ENCODE measurements at places on chromosomes 13 and 19.

DNA sequence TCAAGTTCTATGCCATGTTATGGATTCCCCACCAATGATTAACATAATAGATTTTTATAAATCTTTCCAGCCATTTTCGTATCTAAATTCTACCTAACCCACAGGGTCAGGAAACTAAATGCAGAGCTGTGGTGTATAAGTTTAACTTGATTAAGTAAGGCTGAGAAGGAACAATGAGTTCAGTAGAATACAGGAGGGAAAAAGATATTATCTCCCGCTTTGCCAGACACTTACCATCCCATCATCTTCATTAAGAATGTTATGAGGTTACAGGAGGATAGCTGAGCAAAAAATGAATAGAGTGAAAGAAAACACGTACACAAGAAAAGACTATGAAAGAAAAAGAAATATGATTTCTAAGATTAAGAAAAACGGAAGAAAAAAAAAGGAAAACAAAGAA is 27.1 kb downstream of the N4BP2L2 start:
- H3K4me3 ChIP-seq = no peak overlapping the region
- H3K36me3 ChIP-seq = peaks cover 7% of the 10 kb centered on the region
- H3K4me1 ChIP-seq = no peaks in the 10 kb centered on the region

DNA sequence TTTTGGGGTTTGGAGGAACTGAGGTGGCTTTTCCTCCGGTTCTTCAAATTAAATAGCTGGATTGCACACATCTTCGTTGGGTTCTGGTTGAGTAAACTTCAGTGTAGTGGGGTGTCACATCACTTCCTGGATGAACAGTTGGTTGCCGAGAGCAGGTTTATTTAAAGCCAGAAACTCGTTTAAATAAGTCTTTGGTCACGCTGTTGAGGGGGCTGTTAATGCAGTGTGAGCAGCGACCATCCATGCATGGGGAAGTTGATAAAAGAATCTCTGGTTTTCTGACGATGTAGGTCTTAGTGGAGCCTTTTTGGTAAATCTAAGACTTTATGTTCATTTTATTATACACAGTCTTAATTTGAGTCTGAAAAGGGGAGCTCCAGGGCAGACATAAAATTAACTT is 351.2 kb upstream of the ARGLU1 start:
- H3K36me3 ChIP-seq = no peaks in the 10 kb centered on the region
- no peak overlapping the region for H3K27ac ChIP-seq
- no peaks in the 10 kb centered on the region for H3K27me3 ChIP-seq
- no peak for DNase-seq
- H3K4me1 ChIP-seq = no peaks in the 10 kb centered on the region

DNA sequence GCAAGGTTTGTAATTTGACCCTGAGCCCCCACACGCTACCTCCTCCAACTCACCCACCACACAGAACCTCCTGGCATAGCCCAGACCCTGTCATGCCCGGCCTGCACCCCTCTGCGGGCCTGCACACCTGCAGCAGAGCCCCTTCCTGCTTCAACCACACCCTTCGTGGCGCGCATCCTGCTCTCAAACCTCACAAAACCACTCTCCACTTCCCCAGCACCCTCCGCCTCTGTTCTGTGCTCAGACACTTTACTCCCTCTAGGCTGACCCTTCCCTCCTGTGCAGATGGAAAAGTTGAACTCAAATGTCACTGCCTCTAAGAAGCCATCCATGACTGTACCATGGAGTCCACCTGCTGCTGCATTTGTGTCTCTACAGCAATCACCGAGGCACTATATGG is 28.5 kb downstream of the FAAP24 start:
- H3K27ac ChIP-seq = no peak overlapping the region
- H3K4me1 ChIP-seq = no peaks in the 10 kb centered on the region
- H3K4me3 ChIP-seq = no peak overlapping the region
- H3K27me3 ChIP-seq = no peaks in the 10 kb centered on the region
- no peak for DNase-seq
- H3K36me3 ChIP-seq = peaks cover 28% of the 10 kb centered on the region

DNA sequence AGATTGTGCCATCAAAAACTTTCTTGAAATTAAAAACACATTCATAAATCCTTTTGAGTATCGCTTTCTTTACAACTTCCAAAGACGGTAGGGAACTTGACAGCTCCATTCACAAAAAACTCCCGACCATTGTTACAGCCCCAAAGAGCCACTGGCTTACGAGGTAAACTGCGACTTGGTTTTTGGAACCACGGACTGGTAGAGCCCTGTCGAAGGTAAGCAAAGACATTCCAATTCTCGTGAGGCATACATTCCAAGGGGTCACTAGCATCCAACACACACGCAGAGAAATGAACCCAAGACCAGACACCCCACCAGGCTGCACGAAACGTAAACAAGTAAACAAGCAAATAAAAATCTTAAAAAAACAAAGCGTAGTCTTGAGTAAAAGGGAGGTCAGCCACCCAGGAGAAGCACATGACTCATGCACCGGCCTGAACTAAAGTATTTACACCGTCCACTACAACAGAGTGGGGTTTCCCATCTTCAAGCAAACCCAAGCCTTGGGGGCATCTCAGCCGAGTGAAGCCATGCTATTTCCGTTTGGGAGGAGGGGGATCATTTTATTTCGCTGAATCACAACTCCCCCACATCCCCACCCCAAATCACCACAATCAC is 1.4 kb downstream of the BRD4 start:
- H3K27me3 ChIP-seq = no peaks in the 10 kb centered on the region
- H3K4me1 ChIP-seq = peaks cover 24% of the 10 kb centered on the region
- DNase-seq = peak; percentile 12
- peak overlapping the region; percentile 81 for H3K27ac ChIP-seq
- H3K36me3 ChIP-seq = no peaks in the 10 kb centered on the region
- H3K4me3 ChIP-seq = peak overlapping the region; percentile 90

- H3K4me1 ChIP-seq = no peaks in the 10 kb centered on the region
- DNase-seq = no peak
- no peaks in the 10 kb centered on the region for H3K36me3 ChIP-seq
- no peak overlapping the region for H3K27ac ChIP-seq
- no peak overlapping the region for H3K4me3 ChIP-seq
- H3K27me3 ChIP-seq = 0 out of 2 replicates have a peak, but pooled peaks cover 4% of the 10 kb centered on the region
Observed at GRCh38 chr19:30090963-30091362, 148.9 kb downstream of the URI1 start.

DNA sequence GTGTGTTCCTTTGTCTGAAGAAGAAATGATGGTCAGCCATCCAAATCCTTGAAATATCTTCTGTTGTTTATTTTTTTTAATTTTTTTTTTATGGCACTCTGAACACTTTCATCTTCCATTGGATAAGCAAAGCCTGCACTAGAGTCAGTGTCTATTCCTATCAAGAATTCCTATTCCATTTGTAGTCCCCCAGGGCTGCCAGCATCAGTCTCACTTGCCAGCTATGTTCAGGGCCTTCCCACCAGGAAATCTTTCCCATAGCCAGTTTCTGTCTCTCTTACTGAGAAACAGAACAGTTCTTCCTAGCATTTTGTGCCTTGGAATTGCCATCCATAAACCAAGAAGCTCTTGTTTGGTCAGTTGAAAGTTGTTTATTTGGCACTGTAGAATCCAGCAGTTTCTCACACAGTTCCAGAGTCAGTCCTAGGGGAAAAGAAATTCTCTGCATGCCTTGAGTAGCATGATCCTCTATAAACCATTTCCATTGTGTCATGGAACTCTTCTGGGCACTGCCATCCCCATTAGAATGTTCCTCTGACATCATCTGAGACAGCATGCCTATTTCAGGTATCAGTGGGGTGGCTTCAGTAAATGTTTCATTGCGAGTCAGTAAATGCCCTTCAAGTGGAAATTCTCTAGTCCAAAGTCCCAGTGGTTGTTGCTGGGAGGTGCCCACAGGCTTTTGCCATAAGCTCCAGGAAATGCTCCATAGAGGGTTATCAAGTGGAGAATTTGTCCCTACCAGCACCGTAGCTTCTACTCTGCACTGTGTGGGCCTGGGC is 18.7 kb upstream of the SPRYD7 start:
- DNase-seq = no peak
- no peak overlapping the region for H3K27ac ChIP-seq
- H3K27me3 ChIP-seq = no peaks in the 10 kb centered on the region
- H3K4me1 ChIP-seq = no peaks in the 10 kb centered on the region
- H3K4me3 ChIP-seq = no peak overlapping the region
- no peaks in the 10 kb centered on the region for H3K36me3 ChIP-seq

- no peaks in the 10 kb centered on the region for H3K27me3 ChIP-seq
- no peak for DNase-seq
- H3K4me1 ChIP-seq = peaks cover 20% of the 10 kb centered on the region
Observed at GRCh38 chr19:29841209-29841558, 29.4 kb downstream of the CCNE1 start.
